ENCODE measurements at places on chromosomes 13 and 19.
A peak's percentile ranks its signal among the peaks of the same experiment; 100 is the strongest.

- no peak for DNase-seq
Observed at GRCh38 chr13:40103864-40104263, 448.4 kb downstream of the COG6 start.

DNA sequence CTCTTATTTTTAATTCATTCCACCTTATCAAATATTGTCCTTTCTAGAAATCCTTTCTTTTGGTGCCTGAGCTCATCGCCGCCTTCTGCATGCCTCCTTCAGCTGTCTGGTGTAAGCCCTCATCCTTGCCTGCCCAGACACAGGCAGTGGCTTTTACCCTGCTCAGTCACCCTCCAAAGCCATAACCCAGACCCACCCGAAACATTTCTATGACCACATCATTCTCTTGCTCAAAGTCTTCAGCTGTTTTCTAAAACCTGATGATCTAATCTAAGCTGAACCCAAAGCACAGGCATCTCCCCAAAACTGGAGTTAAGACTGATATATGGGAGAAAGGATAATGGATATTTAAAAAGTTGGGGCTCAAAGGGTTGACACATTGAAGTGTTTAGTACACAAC, 753.7 kb upstream of the SGCG start:
- no peak for DNase-seq

DNA sequence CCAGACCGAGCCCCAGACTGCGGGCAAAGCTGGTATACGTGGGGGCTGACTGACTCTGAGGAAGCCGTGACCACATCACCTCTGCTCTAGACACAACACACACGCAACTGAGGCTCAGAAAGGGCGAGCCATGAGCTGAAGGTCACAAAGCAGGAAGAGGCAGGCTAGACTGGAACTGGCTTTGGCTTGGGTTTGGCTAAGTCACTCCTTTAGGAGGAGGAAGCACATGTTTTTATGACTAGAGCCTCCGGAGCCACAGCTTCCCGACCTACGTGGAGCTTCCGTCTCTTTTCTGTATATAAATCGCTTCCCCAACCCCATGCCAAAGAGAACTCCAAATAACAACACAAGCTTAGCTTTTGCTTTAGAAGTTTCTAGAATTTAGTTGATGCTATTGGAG, 48.0 kb downstream of the RFX2 start:
- no peak for DNase-seq

DNA sequence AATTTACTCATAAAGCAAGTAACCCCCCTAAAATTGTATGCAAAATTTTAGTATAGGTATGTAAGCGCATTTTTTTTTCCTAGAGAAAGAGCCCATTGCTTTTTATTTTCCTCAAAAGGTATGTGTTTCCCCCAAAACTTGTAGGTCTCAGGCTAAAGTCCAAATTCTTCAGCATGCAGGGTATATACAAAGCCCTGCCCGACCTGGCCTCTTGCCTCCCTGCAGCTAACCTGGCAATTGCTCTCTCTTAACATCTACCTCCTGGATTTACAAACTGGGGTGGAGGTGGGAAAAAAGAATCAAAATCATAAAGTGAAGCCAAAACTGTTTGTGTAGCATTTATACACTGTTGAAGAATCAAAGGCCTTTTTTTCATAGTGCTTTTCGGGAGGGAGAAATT, 107.8 kb downstream of the KCNRG start:
- no peak for DNase-seq

GRCh38 chr19:8688930-8689329, 9.7 kb downstream of the ACTL9 start:
- DNase-seq: no peak

DNA sequence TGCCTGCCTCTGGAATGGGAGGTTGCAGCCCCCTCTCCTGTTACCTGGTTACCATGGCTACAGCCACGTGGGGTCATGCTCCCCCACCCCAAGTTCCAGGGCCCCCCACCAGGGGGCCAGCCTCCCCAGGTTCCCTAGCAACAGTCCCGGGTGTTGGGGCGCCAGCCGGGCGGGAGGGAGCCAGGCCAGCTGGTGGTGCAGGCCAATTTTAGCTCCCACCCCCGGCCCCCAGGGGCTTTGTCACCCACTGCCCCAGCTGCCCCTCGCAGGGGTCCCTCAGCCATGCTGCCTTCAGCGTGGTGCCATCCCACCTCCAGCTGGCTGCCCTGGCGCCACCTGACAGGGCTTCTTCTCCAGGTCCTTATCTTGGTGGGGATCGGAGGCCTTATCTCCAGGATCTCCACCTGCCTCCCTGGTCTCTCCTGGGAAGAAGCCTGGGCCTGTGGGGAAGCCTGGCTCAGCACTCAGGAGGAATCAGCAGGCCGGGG, 3.0 kb downstream of the MARK4 start:
- DNase-seq: no peak

DNA sequence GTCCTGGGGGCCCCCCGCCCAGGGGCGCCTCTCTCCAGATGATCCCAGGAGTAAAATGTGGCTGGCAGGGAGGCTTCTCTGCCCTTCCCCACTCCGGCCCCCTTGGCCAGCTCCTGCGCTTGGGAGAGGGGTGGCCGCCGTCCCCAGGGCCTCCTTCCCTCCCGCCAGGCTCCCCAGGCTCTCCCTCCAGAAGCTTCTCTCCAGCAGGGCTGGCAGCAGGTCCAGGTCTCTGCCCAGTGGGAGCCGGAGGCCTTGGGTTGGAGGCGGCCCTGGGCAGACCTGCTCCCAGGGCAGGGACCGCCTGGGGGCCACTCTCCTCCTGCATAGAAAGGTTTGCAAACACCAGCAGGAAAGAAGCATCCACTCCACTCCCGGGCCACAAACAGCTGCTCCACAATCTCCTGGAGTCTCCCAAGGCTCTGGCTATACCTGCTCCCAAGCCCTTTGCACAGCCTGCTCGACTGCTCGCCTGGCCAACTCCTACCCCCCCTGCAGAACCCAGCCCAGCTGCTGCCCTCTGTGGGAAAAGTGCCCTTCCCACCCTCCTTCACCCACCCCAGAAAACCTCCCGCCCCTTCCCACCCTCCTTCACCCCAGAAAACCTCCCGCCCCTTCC, 26.0 kb downstream of the SBNO2 start:
- DNase-seq: no peak

DNA sequence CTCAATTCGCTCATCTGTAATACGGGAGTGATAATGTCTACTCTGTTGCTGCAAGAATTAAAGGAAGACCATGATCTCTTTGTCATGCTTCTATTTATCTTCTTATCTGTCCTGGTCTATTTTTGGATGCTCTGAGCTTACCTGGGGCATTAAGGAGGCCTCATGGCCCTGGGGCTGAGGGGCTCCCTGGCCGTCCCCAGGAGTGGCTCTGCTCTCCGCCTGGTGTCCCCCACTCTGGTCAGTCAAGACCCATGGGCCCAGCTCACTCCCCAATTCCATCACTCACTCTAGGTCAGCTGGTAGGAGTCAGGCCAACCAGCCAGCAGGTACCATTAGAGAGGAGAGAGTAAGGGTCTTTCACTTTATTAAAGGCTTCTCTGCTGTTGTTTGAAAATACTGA, 1.1 kb upstream of the CHST8 start:
- DNase-seq: no peak

GRCh38 chr13:25466880-25467279, 95.1 kb downstream of the ATP8A2 start:
- no peak for DNase-seq

GRCh38 chr13:21429211-21429610, 29.9 kb downstream of the ZDHHC20 start:
- DNase-seq: no peak

DNA sequence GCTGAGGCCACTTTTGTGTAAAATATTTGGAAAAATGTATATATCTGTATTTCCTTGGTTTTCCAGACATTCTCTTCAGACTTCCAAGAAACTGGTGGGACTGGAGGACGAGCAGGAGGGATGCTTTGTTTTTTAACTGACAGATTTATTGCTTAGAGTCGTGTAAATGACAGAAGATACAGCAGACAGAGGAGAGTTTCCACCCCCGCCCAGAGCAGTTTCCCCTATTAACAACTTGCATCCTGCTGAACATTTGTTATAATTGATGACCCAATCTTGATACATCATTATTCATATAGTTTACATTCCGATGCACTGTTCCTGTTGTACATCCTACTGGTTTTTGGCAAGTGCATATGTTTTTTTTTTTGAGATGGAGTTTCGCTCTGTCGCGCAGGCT, 7.1 kb upstream of the DOCK6 start:
- DNase-seq: no peak

- DNase-seq: no peak
Observed at GRCh38 chr13:113635048-113635420, 23.0 kb downstream of the ATP4B start.

GRCh38 chr13:20924758-20925394, 22.3 kb upstream of the XPO4 start:
- DNase-seq: peak; percentile 57

- no peak for DNase-seq
Observed at GRCh38 chr13:107299717-107300116, 731.8 kb upstream of the ARGLU1 start.

GRCh38 chr19:47094557-47095475, 18.8 kb downstream of the ZC3H4 start:
- DNase-seq: no peak

GRCh38 chr13:43764349-43764748, 22.4 kb downstream of the ENOX1 start:
- DNase-seq: no peak

GRCh38 chr19:17982430-17982829, 15.5 kb downstream of the KCNN1 start:
- DNase-seq: no peak

GRCh38 chr19:4500841-4501591, 17.3 kb downstream of the PLIN4 start:
- DNase-seq: no peak

DNA sequence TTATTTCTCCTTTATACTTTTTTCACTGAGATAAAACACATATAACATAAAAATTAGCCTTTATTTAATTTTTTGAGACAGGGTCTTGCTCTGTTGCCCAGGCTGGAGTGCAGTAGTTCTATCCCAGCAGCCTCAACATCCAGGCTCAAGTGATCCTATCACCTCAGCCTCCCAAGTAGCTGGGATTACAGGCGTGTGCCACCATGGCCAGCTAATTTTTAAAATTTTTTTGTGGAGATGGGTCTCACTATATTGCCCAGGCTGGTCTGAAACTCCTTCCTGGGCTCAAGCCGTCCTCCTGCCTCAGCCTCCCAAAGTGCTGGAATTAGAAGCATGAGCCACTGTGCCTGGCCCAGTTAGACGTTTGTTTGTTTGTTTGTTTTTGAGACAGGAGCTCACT, 28.4 kb downstream of the CRTC1 start:
- no peak for DNase-seq

DNA sequence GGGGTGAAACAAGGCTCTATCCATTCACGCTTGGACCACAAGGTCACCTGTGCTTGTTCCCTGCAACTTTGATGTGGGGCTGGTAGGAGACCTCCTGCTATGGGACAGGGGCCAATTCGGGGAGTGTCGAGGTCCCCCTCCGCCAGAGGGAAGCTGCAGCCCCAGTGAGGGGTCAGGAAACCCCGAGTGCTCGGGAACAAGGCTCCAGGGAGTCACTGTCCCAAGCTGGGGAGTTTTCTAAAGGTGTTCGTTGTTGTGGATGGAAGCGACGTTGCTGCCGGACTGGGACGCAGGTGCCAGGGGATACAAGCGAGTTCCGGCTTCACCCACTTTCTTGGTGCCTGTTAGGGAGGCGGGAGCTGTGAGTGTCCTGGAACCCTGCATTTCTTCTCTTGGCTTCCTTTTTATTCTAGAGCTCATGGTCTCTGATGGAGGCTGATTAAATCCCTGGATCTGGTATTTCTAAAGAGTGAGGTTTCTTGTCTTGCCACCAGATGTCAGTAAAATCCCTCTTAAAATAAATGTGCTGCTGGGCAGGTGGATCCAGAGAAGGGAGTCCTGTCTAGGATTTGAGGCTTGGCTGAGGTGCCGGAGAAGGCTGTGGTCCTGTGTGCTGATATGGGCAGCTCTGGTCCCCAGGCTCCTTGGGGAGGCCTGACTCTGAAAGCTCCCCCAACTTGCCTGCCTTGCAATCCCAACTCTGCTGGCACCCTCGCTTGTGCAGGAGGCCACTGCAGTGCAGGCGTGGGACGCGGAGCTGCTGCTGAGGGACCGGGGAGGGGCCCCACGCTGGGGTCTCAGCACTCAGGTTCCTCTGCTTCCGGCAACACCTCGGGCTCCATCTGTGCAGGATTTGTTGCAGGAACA, 153.9 kb downstream of the TEX29 start:
- peak; percentile 87 for DNase-seq

- no peak for DNase-seq
Observed at GRCh38 chr19:7658219-7658686, 10.6 kb upstream of the RETN start.

DNA sequence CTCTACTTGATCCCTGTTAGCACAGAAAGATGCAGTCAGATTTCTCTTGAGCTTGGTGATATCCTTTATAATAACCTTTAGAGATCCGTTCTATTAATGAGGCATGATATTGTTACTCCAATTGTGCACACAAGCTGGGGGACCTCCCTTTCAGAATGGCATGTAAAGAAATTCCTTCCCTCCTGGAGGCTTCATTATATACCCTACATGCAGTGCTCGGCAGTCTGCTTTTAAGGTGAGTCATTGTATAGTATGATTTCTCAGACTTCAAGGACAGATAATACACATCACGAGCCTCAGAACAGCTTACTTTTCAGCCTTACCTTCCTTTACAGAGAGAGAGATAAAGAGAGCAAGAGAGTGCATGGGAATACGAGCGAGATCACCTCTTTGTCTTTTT, 261.3 kb downstream of the ATP8A2 start:
- DNase-seq: no peak

DNA sequence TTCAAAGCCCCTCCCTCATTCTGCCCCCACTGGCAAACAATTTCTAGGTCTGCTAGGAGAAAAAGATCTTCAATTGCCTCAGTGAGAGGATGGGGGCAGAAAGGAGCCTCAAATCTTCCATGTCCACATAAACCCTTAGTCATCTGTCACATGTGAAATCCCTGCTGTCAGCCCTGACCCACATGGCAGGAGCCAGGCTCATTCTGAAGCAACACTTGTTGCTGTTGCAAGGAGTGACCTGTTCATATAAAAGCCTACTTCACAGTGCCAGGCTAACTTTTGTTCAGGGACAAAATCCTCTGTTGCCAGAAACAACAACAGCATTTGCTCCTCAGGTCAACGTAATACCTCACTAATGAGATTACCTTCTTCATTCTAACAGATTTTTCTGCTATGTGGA, 70.5 kb downstream of the IRS2 start:
- DNase-seq: no peak

GRCh38 chr19:34577531-34578101, 96.1 kb downstream of the WTIP start:
- DNase-seq: no peak

GRCh38 chr19:29887442-29887855, 54.6 kb upstream of the URI1 start:
- DNase-seq: no peak

GRCh38 chr13:91401920-91402319, 3.5 kb downstream of the GPC5 start:
- DNase-seq: no peak

GRCh38 chr13:109427695-109428094, 358.7 kb downstream of the IRS2 start:
- DNase-seq: no peak

DNA sequence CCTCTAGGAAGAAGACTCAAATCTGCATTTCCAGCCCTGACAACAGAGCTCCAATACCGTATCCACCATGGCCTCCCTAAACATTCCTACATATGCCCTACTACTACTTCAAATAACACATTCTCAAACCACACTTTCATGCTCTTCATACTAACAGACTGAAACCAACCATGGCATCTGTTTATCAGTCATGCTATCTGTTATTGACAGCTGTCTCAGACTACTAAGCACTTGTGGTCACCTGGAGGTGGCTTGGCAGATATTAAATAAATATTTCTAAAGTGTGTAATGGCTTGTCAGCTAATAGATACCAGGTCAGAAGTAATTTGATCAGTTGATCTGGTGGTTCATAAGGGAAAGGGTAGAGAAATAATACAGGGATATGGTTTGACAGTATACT, 489.1 kb downstream of the DIAPH3 start:
- no peak for DNase-seq

Data from NCI-H1105 treated with DMSO at 0.1 percent for 48 hours (cell line).